ENCODE measurements at places on chromosomes 11 and 22.

DNA sequence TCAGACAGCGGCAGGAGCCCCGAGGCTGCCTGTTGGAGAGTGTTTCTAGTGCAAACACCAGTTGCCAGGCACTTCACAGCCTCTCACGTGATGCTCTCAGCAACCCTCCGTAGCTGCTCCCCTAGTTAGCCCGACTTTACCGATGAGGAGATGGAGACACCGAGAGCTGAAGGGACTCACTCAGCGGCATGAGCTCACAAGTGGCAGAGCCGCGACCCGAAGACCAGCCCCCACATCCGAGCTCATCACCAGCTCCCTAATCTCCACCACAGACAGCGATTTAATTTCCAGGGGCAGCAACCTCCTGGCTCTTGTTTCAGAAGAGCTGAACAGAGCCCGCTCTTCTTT is 28.7 kb upstream of the RTL6 start:
- DNase-seq, result no peak

GRCh38 chr11:106172386-106172991 is 95.0 kb downstream of the AASDHPPT start:
- DNase-seq, result no peak

DNA sequence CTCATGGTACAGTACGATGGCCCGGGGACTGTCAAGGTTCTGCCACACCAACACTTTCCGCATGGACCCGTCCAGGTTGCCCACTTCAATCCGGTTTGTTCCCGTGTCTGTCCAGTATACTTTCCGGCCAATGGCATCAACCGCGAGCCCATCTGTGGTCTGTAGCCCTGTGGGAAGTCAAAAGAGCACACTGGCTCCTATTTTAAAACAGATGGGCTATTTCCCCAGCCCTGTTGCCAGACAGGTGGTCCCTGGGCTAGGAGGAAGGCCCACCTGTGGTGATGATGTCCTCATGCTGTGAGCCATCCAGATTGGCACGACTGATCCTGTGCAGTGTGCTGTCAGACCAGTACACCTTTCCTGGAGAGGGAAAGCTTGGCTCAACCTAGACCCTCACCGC is 30.4 kb upstream of the CKAP5 start:
- DNase-seq, result no peak

GRCh38 chr22:38437416-38437815 is 17.6 kb downstream of the KCNJ4 start:
- DNase-seq, result no peak

DNA sequence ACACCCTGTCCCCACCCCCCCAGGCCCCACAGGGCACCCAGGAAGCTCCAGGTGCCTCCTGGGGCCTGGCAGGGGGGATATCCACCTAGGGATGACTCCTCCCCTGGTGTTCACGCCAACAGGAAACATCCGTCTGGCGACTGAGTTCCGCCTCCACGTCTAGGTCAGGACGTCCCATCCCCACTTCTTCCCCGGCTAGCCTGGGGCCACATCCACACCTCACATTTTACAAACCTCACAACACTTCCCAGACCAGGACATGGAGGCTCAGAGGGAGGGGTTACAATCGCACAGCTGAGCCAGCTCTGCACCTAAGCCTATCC is 21.0 kb downstream of the MAFF start:
- DNase-seq, result no peak

GRCh38 chr11:12241971-12242672 is 131.7 kb downstream of the MICAL2 start:
- no peak for DNase-seq

DNA sequence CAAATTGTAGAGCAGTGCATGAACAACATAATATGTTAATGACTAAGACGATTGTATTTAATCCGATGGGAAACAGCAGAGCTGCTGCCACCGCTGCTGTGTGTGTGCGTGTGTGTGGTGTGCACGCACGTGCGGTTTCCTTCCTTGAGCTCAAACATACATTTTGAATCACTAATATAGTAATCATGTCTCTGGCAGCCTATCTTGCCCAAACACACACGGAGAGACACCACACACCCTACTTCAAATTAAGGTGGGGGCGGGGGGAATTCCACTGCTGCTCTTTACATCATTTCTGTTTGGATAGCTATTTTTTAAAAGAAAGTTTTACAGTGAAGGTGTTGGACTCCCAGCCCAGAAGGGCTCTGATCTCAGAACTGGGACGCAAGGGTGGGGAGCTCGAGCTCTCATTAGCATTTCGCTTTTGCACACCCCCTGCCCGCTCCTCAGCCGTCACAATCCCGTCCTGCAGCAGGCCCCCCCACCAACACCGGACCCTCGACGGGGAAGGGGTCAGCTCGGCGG is 651 bp upstream of the FAM83F start:
- DNase-seq, result peak; percentile 19

GRCh38 chr11:104609311-104610085 is 288.8 kb downstream of the CASP12 start:
- no peak for DNase-seq

- no peak for DNase-seq
Observed at GRCh38 chr22:39466228-39467006, 9.6 kb downstream of the MGAT3 start.

GRCh38 chr22:32218470-32218869 is 13.6 kb upstream of the RFPL2 start:
- DNase-seq, result no peak

GRCh38 chr11:13073119-13073981 is 64.2 kb downstream of the RASSF10 start:
- peak; percentile 72 for DNase-seq

GRCh38 chr22:41699264-41700107 is at the start of gene MEI1:
MEI1 (plus strand) TSS chr22:41699503; CDS start chr22:41699539, 36 bp downstream.
- DNase-seq, result no peak

DNA sequence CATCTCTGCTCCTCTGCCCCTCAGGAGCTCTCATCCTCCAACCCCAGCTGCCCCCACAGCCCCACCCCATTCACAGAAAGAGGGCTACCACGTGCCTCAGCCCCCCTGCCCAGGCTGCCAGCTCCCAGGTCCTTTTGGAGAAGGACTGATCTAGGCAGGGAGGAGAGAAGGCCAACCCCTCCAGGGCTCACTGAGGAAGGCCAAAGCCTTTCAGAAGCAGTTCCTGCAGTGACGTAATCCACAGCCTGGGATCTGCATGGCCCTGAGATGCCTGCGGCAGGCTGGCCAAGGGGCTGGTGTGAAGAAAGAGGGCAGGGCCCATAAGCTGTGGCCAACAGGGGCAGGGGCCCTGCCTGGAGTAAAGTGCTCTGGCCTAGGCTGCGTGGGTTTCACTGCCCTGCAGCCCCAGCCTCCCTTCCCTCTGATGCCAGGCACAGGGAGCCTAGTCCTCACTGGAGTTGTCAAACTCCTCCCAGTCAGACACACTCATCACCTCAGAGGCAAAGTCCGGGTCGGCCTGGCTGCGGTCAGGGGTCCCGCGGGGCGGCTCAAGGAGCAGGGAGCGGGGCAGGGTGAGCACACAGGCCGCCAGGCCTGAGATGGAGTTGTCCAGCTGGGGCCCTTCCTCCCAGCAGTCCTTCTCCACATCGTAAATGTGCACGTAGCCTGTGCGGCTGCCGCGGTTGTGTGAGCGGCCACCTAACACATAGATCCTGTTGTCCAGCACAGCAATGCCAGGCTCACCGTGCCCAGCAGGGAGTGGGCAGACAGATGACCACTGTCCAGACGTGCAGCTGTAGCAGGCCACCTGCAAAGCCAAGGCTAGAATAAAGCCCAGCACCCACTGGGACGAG is 4.2 kb upstream of the SCARF2 start:
- no peak for DNase-seq

DNA sequence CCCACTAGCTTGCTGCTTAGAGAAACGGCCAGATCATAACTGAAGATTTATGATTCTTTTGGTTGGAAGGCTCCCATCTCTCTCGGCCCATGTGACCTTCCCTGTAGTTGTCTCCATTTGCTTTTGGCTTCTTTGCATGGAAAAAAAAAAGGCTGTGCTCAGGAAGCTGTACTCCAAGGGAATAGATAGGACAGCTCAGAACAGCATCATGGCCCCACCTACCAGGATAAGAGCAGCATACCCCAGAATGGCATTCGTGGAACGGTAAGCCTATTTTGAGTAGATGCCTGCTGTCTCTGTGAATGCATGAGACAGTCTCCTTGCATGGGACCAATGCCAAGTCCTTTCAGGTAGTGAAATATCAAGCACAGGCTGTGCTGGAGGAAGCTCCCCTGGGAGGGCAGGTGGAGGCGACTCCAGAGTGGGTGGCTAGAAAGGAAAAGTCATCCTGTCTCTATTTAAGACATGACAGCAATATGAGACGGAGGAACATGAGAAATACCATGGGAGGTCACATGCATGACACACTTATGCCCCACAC is 94.1 kb upstream of the AMOTL1 start:
- no peak for DNase-seq

- DNase-seq, result no peak
Observed at GRCh38 chr22:45397806-45398205, 15.6 kb downstream of the SMC1B start.

GRCh38 chr11:14258221-14258935 is 100.6 kb downstream of the RRAS2 start:
- DNase-seq, result no peak

DNA sequence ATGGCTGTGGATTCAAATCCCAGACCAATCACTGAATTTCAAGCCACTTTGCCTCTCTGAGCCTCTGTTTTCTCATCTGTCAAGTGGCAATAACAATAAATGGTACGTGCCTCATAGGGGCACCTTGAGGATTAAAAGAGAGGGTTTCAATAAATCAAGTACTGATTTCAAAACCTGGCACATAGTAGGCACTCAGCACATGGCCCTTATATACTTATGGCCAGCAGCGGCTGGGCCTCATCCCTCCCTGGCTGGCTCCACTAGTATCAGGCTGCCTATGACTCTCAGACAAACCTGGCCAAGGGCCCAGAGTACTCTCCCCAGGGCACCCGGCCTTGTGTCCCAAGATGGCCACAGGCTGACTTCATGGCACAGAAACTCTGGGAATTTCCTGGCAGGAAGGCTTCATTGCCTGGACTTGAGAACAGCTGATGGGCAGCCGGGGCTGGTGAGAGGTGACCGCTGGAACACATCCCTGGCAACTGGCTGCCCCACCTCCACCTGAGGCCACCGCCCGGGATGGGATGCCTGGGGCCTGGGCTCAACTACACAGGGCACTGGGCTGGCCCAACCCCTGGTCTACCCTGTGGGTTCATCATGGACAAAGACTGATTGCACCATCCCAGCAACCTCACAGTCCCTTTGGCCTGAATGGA is 3.4 kb downstream of the FADS3 start:
- DNase-seq, result peak; percentile 78

DNA sequence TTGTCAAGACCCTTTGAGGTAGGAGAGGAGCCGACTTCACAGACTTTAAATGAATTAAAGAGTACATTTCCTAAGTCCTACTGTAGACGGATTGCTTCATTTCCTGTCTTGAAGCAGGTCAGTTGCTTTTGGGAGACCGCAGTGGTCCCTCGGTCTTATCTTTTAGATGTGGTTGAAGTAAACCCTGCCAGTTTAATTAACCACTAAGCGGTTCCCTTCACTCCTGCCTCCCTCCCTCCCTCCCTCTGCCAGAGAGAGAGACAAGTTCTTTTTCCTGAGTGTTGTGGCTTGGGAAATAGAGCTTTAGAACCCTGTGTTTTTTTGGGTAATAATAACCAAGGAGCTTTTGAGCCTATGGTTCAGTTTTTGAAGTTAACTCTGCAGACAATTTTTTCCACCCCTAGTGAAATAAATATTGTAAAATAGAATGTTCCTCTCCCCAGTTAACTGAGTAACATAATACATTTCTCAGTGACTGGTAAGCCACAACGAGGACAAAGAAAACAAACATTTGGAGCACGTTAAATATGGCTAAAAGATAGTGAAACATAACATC is 147.5 kb downstream of the LDLRAD3 start:
- no peak for DNase-seq

DNA sequence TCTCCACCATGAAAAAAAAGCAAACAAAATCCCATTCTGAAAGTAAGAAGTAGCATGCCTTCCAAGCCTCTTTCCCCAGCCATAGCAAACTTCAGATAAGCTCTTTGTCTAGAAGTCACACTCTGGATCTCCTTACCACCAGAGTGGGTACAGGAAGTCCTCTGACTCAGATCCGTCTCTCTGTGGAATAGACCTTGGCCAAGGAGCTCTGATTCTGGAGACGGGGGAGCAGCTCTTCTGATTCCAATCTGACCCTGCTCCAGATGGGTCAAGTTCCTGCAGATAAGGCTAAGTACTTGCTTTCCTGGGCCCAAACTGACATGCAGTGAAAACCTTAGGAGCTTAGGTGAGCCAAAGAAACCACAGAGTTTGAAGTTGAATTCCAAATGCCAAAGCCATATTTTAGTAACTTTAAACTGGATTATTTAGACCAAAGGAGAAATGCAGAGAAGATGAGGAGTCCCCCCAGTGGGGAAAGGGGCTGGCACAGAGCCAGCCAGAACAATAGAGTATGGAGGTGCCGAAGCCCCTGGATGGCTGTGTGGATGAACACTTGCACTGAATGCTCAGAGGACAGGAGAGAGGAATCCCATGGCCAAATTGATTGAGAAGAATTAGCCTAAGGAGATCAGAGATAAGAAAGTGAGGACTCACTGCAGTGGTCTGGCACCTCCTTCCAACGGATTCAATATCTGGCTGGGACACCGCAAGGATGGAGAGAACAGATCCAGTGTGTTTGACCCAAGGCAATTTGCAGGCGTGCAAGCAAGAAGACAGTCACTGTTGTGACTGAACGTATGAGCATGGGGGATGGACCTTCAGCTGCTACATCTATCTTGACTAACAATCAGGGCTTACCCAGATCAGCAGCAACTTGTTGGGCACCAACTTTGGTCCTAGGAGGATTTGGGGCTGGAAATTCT is 54.9 kb downstream of the ENDOD1 start:
- DNase-seq, result no peak

DNA sequence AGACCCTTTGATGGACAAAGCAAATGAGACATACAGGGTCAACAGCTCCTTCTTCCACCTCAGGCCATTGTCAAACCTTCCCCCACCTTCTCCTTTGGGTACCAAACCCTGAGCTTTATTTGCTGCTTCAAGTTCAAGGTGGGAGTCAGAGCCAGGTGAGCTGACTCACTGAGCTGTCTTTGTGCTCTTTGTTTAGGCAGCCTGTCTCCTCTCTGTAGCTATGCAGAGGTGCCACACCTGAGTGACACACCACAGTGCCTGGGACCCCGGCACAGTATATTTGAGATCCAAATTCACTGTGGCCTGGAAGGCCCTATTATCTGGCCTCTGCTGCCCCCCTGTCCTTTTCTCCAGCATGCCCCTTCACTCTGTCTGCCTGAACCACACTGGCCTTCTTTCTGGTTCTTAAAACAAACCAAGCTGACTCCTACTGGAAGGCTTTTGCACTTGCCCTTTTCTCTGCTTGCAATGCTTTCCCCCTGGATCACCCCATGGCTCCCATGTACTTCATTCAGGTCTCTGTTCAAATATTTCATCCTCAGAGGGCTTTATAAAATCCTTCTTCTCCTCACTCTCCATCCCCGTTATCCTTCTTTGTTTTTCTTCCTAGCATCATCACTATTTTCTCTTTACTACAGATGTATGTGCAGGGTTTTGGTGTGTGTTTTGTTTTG is 16.1 kb downstream of the LMO2 start:
- no peak for DNase-seq

DNA sequence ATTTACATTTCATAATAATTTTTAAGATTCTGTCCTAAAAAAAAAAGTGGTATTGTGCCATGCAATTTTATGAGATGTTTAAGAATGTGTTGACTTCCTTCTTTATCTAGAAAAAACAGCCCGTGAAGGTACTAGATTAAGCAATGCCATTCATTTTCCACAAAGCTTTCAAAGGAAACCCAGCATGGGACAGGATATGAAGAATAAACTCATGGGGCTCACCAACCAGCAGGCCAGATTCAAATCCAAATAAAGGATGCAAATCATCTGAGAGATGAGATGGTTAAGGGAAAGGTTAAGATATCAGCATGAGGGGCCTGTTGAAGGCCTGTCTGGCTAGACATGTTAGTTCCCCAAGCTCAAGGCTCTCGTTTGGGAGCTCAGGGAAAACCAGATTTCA is 199.1 kb downstream of the SWAP70 start:
- no peak for DNase-seq

Data from AG04449 (cell line).